ENCODE measurements at places on chromosomes 12 and 14. TPM values are rescaled to one million over a fixed set of nuclear protein-coding genes. Genes with fewer than 3 reads are reported as not detected.

GRCh38 chr12:1457901-1458300 is 136.5 kb downstream of the FBXL14 start:
- peaks cover 7% of the 10 kb centered on the region for H3K4me1 ChIP-seq
- H3K4me3 ChIP-seq = no peak overlapping the region
- H3K27me3 ChIP-seq = no peaks in the 10 kb centered on the region
- no peak overlapping the region for H3K27ac ChIP-seq
- no peaks in the 10 kb centered on the region for H3K36me3 ChIP-seq

GRCh38 chr14:71328183-71328582 is 420.9 kb downstream of the PCNX1 start:
- no peaks in the 10 kb centered on the region for H3K27me3 ChIP-seq
- peak; percentile 29 for DNase-seq
- H3K4me3 ChIP-seq = no peak overlapping the region
- no peaks in the 10 kb centered on the region for H3K36me3 ChIP-seq
- peaks cover 6% of the 10 kb centered on the region for H3K4me1 ChIP-seq

- no peak overlapping the region for H3K27ac ChIP-seq
- no peak overlapping the region for H3K4me3 ChIP-seq
- H3K4me1 ChIP-seq = no peaks in the 10 kb centered on the region
- H3K27me3 ChIP-seq = no peaks in the 10 kb centered on the region
Measured at GRCh38 chr12:6262623-6263022, 47.9 kb upstream of the PLEKHG6 start.

GRCh38 chr12:52493172-52493571 is at the start of gene KRT6A:
KRT6A (minus strand) TSS chr12:52493257; CDS start chr12:52493188, 69 bp downstream.
- no peaks in the 10 kb centered on the region for H3K36me3 ChIP-seq
- H3K4me3 ChIP-seq = no peak within 1 kb of the TSS
- peaks cover 17% of the 10 kb centered on the region for H3K27me3 ChIP-seq
- DNase-seq = no peak

GRCh38 chr12:11576104-11576503 is 73.4 kb upstream of the ETV6 start:
- peaks cover 14% of the 10 kb centered on the region for H3K4me1 ChIP-seq
- H3K36me3 ChIP-seq = no peaks in the 10 kb centered on the region
- H3K4me3 ChIP-seq = no peak overlapping the region
- no peaks in the 10 kb centered on the region for H3K27me3 ChIP-seq
- DNase-seq = peak; percentile 68

DNA sequence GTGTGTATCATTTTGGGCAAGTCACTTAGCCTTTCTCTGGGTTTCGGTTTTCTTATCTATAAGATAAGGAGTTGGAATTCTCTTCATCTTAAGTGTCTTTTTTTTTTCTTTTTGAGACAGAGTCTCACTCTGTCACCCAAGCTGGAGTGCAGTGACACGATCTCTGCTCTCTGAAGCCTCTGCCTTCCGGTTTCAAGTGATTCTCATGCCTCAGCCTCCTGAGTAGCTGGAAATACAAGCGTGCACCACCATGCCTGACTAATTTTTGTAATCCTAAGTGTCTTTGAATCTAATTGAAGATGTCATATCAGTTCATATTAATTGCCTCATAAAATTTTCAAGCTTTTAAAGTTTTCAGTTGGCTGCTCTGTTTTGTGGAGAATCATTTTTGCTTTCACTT is 4.0 kb downstream of the SRGAP1 start:
- no peak overlapping the region for H3K4me3 ChIP-seq
- H3K4me1 ChIP-seq = no peaks in the 10 kb centered on the region
- DNase-seq = no peak
- H3K36me3 ChIP-seq = no peaks in the 10 kb centered on the region
- H3K27me3 ChIP-seq = no peaks in the 10 kb centered on the region

DNA sequence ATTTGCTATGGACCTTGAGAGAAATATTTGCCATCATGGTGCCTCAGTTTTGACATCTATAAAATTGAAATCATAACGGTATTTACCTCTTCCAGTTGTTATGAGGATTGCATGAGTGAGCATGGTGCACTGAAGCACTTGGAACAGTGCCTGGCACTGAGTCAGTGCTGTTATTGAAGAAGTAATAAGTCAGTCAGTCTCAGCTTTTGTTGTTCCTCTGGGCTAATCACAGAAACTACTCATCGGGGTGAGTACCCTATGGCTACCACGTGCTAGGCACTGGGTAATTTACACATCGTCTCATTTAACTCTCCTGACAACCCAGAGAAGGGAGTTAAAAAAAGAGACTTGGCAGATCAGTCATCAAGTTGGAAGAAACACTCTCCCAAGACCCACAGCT is 159.5 kb upstream of the NRXN3 start:
- no peaks in the 10 kb centered on the region for H3K36me3 ChIP-seq
- no peak overlapping the region for H3K27ac ChIP-seq
- H3K27me3 ChIP-seq = no peaks in the 10 kb centered on the region
- H3K4me3 ChIP-seq = no peak overlapping the region
- DNase-seq = peak; percentile 82

DNA sequence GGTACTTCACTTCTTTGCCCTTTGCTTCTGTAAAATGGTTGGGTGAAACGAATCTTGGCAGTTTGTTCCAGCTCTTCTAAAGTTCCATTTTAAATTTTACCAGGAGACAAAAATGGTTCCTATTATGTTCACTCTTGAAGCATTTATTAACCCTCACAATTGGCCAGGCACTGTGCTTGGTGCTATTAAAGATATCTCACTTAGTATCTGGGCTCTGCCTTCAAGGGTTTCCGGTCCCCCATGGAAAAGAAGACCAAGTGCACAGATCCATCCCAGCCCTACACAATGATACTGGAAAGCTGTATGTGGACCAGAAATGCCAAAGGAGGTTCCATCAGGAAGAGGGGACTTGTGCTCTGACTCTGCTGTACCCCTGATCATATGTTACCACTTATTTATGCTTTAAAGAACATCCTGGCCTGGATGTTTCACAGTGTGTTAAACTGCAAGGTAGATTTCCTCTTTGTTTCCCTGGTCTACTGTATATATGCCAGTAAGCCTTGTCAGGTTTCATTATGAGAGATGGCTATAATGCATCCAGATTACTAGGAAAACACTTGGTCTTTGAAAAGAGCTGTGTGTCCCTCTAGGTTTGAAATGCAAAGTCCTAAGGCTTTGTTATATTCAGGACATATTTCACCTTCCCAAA is 154.8 kb downstream of the PRKCH start:
- no peaks in the 10 kb centered on the region for H3K27me3 ChIP-seq
- H3K27ac ChIP-seq = peak overlapping the region; percentile 77
- DNase-seq = no peak
- H3K4me3 ChIP-seq = no peak overlapping the region
- H3K36me3 ChIP-seq = no peaks in the 10 kb centered on the region

KLHDC1 gene
- 0.94 TPM for total RNA-seq

DNA sequence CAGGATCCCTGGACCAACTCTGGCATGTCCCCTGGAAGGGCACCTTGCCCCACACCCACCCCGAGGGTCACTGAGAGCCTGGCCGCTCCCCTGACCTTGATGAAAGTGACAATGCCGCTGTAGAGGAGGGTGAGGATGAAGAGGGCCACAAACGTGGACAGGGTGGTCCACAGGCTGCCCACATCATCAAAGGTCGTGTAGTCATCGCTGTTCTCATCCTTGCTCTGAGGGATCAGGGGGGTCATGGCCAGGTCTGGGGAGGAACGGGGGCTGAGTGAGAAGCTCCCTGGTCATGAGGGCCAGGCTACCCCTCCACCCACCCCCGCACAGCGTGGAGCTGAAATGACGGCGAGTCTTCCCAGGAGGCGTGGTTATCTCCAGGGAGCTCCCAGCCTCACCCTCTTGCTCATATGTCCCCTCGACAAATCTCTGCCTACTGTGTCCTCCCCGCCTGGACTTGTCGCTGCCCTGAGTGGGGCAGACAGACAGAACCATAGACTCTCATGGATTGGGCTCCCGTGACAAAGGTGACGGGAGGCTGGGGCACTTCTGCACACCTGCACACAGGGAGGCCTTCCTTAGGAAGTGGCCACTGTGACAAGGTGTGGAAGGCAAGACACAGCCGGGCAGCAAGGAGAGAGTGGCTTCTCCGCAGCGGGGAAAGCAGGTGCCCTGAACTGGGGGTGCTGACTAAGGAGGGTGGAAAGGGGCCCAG is 311.1 kb downstream of the TMEM121 start:
- no peaks in the 10 kb centered on the region for H3K27me3 ChIP-seq
- H3K4me1 ChIP-seq = no peaks in the 10 kb centered on the region
- H3K27ac ChIP-seq = no peak overlapping the region
- no peaks in the 10 kb centered on the region for H3K36me3 ChIP-seq

- H3K27ac ChIP-seq = peak overlapping the region; percentile 54
- H3K4me1 ChIP-seq = peaks cover 25% of the 10 kb centered on the region
- peak; percentile 48 for DNase-seq
- H3K27me3 ChIP-seq = no peaks in the 10 kb centered on the region
- no peak overlapping the region for H3K4me3 ChIP-seq
Measured at GRCh38 chr12:89731614-89732013, 23.0 kb upstream of the ATP2B1 start.

- no peaks in the 10 kb centered on the region for H3K27me3 ChIP-seq
- no peaks in the 10 kb centered on the region for H3K4me1 ChIP-seq
- H3K36me3 ChIP-seq = no peaks in the 10 kb centered on the region
- no peak overlapping the region for H3K4me3 ChIP-seq
Measured at GRCh38 chr12:57439762-57440266, 5.2 kb downstream of the INHBC start.

DNA sequence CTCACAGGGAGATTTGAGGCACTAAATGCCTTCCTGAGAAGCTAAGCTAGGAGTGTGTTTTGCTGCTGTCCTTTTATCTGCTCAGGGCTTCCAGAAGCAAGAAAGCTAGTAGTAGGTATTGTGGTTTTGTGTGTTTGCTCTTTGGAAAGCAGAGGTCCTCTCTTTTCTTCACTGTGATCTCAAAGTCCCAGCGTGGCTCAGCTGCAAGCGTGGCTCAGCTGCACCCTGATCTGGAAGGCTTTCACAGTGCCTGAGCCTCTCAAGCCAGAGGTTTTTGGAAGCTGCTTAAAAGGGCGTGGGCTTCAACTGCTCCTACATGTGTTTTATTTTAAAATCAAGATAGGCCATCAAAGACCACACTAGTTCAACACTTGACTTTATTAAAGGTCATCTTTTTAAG is 337.4 kb upstream of the RGS6 start:
- no peak for DNase-seq
- H3K36me3 ChIP-seq = peaks cover 2% of the 10 kb centered on the region
- H3K4me1 ChIP-seq = peaks cover 15% of the 10 kb centered on the region
- H3K27me3 ChIP-seq = no peaks in the 10 kb centered on the region
- no peak overlapping the region for H3K27ac ChIP-seq

GRCh38 chr12:115950959-115951358 is 326.5 kb downstream of the MED13L start:
- H3K27ac ChIP-seq = no peak overlapping the region
- H3K27me3 ChIP-seq = no peaks in the 10 kb centered on the region
- H3K4me1 ChIP-seq = no peaks in the 10 kb centered on the region

AICDA gene
- not detected for total RNA-seq

DNA sequence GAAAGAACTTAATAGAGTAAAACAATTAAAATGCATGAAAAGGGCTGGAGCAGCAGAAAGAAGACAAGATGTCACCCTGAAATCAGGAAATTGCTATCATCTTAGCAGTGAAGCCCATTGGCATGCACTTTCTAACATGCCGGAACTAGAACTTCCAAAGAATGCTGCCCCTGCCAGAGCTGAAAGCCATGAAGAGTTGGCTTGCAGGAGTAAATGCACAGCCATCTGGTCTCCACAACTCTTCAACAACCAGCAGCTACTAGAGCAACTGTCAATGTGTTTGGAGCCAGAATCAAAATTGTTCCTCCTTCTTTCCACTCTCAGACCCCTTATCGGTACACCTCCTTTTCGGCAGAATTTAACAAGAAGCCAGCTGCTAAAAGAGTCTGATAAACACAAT is 414.1 kb downstream of the KCNH5 start:
- no peaks in the 10 kb centered on the region for H3K4me1 ChIP-seq
- H3K4me3 ChIP-seq = no peak overlapping the region
- H3K27me3 ChIP-seq = no peaks in the 10 kb centered on the region
- no peak for DNase-seq
- H3K36me3 ChIP-seq = no peaks in the 10 kb centered on the region

DNA sequence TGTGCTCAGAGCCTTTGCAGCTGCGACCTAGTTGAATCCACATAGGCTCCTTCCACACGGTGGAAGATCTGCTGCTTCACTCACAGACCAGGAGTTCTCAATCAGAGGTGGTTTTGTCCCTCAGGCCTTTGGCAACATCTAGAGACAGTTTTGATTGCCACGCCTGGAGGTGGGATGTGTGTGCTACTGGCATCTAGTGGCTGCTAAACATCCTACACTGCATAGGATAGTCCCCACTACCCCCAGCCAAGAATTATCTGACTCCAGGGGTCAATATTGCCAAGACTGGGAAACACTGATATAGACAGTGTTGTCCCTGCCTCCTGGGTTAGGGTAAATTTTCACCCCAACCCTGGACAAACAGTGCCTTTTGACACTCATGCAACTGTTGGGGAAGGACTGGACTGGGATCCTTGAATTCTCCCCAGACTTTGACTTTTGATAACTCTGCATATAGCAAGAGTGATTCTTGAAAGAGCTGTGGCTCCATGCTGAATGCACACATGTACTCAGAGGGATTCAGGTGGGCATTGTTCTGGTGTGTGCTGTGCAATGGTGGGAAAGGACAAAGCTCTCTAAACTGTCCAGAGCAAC is 39.8 kb downstream of the BAZ2A start:
- no peak for DNase-seq
- H3K4me3 ChIP-seq = no peak overlapping the region
- no peaks in the 10 kb centered on the region for H3K27me3 ChIP-seq
- H3K27ac ChIP-seq = no peak overlapping the region

ETFBKMT gene
- 2.2 TPM for total RNA-seq

DNA sequence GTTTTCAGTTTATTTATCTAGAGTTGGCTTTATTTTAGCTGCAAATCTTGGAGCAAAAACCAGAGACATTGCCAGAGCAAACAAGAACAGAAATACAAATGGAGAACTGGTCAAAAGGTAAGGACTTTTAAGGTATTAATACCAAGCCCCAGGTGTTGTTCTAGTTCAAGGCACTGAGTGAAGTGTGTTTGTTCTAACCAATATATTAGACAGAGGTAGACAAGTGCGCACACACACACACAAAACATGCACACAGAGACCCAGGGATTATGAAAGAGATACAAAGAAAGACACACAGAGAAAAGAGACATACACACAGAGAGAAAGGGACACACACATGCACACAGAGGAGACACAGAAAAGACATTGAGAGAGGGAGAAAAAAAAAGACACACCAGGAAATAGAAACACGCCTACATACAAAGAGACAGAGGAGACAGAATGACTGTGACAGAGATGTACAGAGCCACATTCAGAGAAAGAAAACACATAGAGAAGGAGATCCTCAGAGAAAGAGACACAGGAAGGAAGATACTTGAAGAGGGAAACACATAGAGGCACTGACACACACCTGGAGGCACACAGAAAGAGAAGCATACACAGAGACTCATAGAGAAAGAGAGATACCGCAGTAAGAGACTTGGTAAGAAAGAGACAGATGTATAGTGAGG is 50.2 kb downstream of the MIPOL1 start:
- H3K4me1 ChIP-seq = no peaks in the 10 kb centered on the region
- no peak overlapping the region for H3K4me3 ChIP-seq
- H3K27ac ChIP-seq = no peak overlapping the region
- no peak for DNase-seq
- H3K27me3 ChIP-seq = no peaks in the 10 kb centered on the region

GRCh38 chr14:53411125-53411524 is 258.0 kb upstream of the DDHD1 start:
- H3K36me3 ChIP-seq = no peaks in the 10 kb centered on the region
- H3K27me3 ChIP-seq = no peaks in the 10 kb centered on the region
- peak; percentile 91 for DNase-seq
- H3K4me3 ChIP-seq = no peak overlapping the region
- H3K4me1 ChIP-seq = peaks cover 14% of the 10 kb centered on the region

GRCh38 chr12:57027011-57027804 is 10.9 kb upstream of the TAC3 start:
- no peak overlapping the region for H3K27ac ChIP-seq
- H3K4me1 ChIP-seq = no peaks in the 10 kb centered on the region
- H3K4me3 ChIP-seq = no peak overlapping the region
- H3K27me3 ChIP-seq = peaks cover 28% of the 10 kb centered on the region
- no peak for DNase-seq

CCDC177 gene
- total RNA-seq = not detected
